ENCODE measurements at places on chromosomes 4 and X.

GRCh38 chrX:130539721-130540321 lies 138.0 kb downstream of the RBMX2 start:
- peak; percentile 8 for DNase-seq

DNA sequence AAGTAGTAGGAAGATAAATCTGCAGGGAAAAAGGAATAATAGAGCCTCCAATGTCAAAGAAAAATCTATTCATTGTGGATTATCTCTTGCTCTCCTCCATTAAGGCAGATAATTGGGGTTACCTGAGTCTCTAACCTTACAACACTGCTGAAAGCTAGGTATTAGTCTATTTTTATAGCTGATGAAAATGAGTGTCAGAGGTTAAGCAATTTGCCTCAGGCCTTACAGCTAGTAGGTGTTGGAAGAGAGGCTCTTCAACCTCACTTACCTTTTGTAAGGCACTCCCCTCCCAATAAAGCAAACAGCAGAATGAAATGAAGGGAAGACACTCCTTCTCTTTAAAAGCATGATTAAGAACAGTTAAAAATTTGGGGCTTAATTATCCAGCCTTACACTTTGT lies 45.4 kb upstream of the GAB1 start:
- no peak for DNase-seq

DNA sequence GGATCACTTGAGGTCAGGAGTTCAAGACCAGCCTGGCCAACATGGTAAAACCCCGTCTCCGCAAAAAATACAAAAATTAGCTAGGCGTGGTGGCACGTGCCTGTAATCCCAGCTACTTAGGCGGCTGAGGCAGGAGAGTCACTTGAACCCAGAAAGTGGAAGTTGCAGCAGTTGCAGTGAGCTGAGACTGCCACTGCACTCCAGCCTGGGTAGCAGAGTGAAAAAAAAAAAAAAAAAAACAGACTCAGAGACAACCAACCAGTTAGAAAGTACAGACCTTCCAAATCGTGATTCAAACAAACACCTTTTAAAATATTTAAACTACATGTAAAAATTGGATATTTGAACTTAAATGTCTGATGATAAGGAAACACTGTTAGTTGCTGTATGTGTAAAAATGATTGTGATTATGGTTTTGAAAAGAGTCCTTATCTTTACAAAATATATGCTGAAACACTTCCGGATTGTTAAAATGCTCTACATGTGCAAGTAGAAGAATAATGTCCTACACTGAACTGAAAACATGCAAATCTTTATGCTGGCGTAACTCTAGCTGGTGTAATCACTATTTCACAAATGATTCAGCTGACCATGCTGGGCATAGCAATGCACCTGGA lies 37.8 kb downstream of the SH3KBP1 start:
- DNase-seq = no peak

DNA sequence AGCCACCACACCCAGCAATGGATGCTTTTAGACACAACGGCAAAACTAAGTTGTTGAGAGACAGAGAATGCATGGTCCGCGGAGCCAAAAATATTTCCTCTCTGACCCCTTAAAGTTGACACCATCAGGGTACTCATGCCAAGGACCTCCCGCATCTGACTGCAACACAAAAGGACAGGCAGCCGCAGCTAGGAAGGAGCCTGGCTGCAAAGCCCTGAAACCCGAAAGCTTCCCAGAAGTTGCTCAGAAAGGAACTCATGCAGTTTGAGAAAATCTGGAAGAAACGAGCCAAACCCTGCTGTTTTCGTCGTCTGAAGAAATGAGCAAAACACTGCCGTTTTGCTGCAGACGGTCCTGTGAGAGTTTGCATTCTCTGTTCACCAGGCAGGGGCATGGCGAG lies 16.5 kb downstream of the DHRSX start:
- no peak for DNase-seq

DNA sequence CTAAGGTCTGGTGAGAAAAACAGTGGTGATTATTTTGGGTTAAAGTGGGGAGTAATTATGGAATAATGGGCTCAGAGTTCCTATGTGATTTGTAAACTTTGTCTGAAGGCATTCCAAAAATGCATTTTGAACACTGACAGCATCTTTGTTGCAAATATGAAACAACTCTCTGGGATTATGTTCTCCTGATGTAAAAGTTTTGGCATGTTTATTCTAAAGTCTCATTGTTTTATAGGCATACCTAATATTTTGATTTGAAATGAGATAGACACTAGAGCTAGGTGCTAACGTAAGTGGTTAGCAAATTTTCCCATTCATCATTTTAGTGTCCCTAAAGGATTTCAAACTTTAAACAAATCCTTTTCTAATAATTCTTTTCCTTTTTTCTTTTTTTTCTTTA lies 140.9 kb upstream of the ANXA3 start:
- DNase-seq = no peak

GRCh38 chr4:139453041-139453370 lies 915 bp upstream of the RAB33B start:
- peak; percentile 56 for DNase-seq

DNA sequence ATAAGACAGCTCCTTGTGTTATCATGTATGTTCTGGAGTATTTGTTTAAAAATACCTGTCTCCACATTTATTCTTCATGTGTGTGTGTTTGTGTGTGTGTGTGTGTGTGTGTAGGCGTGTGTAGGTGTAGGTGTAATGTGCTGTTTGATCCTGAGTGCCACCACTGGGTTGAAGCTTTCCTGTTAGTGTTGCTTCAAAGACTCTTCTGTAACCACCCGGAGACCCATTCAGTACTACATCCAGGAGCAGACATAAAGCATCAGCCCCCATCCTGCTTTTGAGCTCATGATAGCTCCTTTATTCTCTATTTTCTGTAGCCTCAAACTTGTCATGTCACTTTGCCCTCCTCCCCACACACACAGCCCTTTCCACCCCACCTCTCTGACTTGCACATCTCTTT lies 3.0 kb upstream of the ZDHHC9 start:
- no peak for DNase-seq

DNA sequence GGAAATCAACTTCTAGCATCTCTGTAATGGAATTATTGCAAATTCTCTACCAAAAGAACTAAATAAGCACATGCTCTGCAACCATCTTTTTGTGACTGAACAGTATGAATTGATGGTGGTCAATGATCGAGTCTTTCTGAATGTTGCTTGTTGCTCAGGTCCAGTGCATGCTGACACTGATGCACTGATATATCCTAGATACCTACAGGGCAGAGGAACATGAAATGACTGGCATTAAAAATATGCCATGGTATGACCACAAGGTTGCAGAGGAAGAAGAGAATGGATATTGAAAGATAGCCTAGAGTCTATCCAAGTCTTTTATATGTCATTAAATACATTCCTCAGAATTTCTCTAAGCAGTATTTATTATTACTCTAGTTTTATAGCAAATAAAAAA lies 692.8 kb upstream of the TENM3 start:
- no peak for DNase-seq

- DNase-seq = no peak
Observed at GRCh38 chr4:55854129-55854528, 681 bp downstream of the EXOC1 start.

DNA sequence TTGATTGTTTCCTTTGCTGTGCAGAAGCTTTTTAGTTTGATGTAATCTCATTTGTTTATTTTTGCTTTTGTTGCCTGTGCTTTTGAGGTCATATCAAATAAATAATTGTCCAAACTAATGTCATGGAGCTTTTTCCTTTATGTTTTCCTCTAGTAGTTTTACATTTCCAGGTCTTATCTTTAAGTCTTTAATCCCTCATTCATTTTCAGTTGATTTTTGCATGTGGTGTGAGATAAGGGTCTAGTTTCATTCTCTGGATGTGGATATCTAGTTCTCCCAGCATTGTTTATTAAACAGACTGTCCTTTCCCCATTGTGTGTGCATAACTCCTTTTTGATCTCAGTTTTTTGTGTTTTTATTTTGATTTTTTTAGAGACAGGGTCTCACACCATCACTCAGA lies 179.1 kb upstream of the STK26 start:
- no peak for DNase-seq

GRCh38 chrX:17470136-17470535 lies 95.1 kb downstream of the NHS start:
- no peak for DNase-seq

DNA sequence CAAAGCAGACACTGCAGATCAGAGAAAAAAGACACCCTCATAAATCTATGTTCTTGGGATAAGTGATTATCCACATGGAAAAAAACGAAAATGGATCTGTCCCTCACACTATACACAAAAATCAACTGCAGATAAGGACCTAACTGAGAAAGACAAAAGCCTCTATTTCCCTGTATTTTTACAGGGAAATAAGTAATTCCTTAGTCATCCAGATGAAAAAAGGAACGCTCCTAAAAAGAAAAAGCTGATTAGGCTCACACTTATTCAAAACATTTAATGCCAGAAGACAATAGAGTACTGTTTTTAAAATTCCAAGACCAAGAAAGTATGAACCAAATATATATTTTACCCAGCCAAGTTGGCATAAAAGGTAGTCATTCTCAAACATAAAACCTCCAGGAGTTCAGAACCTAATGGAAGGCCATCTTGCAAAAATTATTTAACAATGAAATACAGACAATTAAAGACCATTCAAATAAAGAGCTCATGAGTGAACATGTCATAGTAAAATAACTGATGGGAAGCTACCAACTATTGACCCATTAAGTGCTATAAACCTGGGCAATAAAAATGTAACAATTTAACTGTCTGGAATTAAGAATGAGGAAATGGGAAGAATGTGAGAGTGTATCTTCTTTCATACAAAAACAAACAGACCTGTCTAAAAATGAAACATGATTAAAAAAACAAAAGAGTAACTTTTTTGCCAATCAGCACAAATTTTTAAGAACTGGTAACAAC lies 20.4 kb downstream of the PAPSS1 start:
- DNase-seq = no peak

Measured in T-helper 9 cell (primary cell).